Frontal cortex (tissue), 4 donors: ENCODE measurements at places on chromosomes 11 and 22. TPM values are rescaled to one million over a fixed set of nuclear protein-coding genes. Genes with fewer than 3 reads are reported as not detected.

- DNase-seq, result peak; percentile 27
Observed at GRCh38 chr22:38608992-38609750, 39.2 kb upstream of the DMC1 start.

- no peak for DNase-seq
Observed at GRCh38 chr22:42436404-42436803, 4.2 kb upstream of the NFAM1 start.

DNA sequence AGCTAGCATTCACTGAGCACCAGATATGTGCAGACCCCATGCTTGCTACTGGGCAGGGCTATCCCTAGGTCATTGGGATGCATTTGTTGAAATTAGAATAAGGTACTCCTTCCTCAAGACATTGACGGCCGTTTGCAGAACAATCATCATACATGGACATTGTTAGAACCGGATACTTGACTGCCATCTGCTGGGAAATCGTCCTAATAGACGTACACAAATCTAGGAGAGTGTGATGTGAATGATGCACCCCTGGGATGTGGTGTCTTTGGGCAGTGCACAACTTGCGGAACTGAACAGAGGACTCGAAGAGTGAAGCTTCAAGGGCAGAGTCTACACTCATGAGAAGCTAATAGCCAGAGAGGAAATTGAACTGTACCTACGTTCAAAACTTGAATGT lies 35.9 kb downstream of the MYO18B start:
- no peak for DNase-seq

GRCh38 chr11:121268581-121268980 lies 24.0 kb upstream of the SC5D start:
- DNase-seq, result no peak

DNA sequence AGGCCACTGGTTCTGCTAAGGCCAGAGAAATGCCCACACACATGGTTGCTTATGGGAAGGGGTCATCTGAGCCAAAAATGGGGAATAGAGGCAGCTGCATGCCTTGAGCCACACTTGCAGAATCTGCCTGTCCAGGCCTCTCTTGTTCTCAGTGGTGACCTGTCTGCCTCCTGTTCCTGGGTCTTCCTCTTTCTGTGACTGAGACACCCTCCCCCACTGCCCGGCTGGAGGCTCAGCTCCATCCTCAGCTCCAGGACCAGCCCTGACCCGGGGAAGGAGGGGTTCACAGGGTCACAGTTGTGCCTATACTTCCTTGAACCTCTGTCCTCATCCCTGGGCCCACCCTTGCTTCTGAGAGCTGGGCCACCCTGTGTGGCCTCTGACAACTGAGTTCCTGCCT lies 52.3 kb downstream of the CSF2RB start:
- DNase-seq, result no peak

- no peak for DNase-seq
Observed at GRCh38 chr11:71255800-71256479, 3.6 kb upstream of the SHANK2 start.

DNA sequence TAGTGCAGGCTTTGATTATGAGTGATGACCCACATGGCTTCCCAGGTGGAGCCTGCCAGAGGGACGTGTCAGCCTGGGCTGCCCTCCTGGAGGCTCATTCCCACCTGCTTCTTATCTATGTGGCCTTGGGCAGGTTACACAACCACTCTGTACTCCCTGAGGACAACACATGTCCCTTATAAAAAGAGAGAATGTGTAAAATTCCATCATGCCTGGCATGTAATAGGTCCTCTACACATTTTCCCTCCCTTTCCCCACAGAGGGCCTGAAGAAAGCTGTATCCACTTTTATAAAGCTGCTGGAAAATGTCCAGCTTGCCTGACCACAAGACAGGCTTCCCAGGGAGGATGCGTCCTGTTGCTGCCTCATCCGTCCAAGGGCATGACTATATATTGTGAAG lies 55.0 kb upstream of the VSTM5 start:
- no peak for DNase-seq

OR52M1 gene
- not detected for total RNA-seq

CHADL gene
- 1.6 TPM for total RNA-seq
